ENCODE measurements at places on chromosomes 2 and 18.

GRCh38 chr18:74896390-74896991 lies 298.8 kb downstream of the ZNF407 start:
- DNase-seq = no peak

- DNase-seq = no peak
Measured at GRCh38 chr2:62526531-62527381, 20.8 kb upstream of the TMEM17 start.

- no peak for DNase-seq
Measured at GRCh38 chr2:97911922-97912575, 83.7 kb downstream of the TMEM131 start.

GRCh38 chr2:165594935-165595255 lies 125.4 kb downstream of the CSRNP3 start:
- DNase-seq = no peak

DNA sequence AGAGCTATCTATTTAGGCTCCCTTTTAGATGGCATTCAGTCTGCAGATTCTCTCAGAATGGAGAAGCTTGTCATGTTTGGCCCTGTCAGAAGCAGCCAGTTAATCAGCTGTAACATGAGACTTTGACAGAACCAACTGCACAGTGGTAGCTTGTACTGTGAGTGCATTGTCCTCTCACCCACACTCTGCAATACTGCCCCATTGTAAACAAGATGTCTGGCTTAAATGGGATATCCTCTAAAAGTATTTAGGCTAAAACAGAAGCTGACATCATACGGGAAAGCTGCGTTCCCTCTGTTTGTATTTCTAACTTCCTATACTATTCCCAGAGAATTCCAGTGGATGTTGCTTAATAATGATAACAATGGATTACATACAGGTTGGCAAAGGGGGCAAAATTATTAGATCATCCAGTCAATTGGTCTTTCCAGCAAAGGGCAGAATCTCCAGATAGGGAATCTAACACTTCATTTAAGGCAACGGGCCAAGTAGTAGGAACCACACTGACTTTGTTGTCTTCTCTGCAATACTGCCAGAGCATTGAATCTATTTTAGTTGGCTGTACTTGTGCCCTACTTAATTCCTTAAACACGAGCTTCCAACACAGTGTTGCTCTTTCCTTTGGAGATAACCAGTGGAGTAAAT lies 15.4 kb upstream of the STAT4 start:
- DNase-seq = no peak

GRCh38 chr2:174611854-174612253 lies 14.2 kb upstream of the WIPF1 start:
- DNase-seq = no peak

DNA sequence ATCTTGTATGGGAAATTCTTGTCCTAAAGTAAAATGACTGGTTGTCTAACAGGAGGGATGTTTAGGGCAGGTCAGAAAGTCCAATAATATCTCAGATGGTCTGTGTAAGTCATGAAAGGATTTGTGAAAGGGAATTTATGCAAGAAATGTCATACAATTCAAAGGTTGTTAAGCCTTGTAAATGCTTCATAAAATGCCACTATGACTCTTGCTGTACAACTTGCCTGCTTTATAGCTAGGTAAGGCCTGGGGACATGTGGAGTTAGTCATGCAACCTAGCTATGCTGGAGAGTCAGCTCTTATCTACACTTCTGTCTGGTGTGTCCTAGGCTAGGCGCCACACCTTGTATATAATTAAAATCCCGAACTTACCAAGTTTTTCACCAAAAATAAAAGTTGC lies 36.9 kb upstream of the VWA3B start:
- DNase-seq = no peak

DNA sequence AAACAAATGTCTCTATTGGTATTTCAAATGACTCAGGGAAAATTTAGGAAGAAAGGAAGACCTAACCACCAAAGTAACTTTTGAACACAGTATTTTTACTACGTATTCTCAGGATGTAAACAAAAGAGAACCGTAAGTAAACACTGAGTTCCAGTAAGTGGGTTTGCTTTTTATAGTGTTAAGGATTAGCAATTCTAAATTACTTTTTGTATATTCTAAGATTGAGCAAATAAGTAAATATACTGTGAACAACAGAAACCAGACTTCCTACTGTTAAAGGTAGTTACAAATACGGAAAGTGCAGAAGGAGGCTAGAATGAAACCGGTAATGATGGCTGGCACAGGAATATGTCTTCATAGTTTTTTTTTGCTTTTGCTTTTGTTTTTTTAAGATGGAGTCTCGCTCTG lies 31.5 kb downstream of the SESTD1 start:
- no peak for DNase-seq

DNA sequence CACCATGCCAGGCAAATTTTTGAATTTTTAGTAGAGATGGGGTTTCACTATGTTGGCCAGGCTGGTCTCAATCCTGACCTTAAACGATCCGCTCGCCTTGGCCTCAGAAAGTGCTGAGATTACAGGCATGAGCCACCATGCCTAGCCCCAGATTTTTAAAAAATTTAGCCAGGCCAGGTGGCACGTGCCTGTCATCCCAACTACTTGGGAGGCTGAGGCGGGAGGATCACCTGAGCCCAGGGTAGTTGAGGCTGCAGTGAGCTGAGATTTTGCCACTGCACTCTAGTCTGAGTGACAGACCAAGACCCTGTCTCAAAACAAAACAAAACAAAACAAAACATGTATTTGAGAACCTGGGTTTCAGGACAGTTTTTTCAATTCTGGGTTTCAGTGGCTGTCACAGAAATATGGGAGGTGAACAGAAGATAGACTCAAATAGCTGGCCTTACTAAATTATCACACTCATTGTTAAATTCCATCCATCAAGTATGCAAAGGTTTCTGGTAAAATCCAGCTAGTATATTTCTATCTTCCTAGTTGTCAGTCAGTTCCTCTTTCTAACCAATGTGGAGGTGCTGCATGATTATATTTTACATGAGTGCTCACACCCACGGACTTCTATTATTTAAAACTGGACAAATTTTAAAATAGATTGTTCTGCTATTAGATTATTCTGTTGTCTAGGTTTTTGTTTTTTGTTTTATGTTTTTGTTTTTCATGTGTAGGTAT lies 5.4 kb downstream of the ALPG start:
- no peak for DNase-seq

DNA sequence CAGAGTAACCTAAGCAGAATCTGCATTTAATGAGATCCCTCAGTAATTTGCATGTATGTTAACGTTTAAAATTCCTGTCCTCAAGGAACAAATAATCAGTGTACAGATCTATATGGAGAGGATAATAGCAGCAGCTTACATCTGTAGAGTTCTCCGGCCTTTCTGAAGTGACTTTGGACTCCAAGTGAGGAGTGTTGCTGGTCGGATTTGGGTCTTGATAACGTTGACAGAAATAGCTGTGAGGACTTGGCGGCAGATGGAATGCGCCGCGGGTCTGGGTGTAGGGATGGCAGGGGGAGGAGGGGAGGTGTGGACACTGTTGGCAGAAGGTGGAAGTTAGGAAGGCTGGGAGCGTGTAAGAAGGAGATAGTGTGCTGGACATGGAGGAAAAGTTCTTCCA lies 170.9 kb upstream of the GATA6 start:
- DNase-seq = no peak

DNA sequence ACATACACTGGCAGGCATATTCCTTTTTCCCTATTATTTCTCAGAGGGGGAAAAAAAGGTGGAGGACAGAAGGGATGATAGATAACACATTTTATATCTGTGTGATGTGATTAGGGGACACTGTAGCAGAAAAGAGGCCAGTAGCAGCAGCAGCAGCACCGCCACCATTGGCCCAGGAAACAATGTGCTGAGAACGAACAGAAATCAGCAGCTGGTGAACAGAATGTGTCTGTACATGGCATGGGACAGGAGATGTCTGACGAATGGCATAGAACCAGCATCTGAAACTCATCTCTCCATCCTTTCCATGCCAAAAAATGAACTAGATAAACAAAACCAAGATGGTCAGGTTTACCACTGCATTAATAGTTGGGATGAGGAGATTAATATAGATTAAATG lies 936.1 kb upstream of the ACVR2A start:
- DNase-seq = no peak

GRCh38 chr2:238947920-238948710 lies 100.2 kb downstream of the TWIST2 start:
- DNase-seq = peak; percentile 35

- peak; percentile 57 for DNase-seq
Measured at GRCh38 chr2:54457323-54458023, 1.3 kb downstream of the SPTBN1 start.

- DNase-seq = no peak
Measured at GRCh38 chr2:71526141-71526540, 72.8 kb downstream of the DYSF start.

GRCh38 chr2:30454571-30454970 lies 7.5 kb downstream of the LCLAT1 start:
- no peak for DNase-seq

DNA sequence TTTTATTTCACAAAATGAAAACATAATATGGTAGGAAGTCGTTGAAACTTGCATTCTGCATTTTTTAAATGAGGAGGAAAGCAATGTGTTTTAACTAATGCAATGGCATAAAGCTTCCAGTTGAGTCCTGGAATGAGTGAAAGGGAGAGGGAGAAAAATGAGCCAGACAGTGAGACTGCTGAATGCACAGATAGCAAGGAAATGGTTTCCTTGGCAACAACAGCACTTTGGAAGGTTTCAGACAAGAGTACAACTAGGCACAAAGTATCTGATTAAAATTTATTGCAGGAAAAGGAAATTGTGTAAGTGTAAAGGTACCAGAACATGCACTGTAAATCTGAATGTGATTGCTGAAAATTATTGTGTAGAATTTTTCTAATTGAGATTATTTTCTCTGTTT lies 320.1 kb upstream of the KYNU start:
- no peak for DNase-seq

GRCh38 chr18:11089931-11090715 lies 59.2 kb downstream of the PIEZO2 start:
- DNase-seq = no peak

DNA sequence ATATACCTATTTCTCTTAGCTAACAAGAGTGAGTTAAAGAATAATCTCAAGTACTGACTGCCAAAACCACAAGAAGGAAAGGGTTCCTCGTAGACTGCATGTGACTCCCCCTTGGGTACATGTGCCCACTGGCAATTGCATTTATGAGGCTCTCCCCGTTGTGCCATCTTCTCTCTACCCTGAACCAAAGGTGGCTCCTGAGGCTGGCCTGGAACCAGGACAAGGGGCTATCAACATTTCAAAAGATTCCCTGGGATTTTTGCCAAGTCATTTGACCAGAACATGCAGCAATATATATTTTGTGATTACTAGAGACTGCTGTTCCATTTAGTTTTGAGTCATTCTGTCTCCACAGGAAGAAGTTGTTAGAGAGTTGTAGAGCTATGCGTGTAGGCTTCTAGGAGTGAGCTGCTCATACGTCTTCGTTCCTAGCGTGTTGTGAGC lies 45.8 kb downstream of the LAMA3 start:
- DNase-seq = no peak

DNA sequence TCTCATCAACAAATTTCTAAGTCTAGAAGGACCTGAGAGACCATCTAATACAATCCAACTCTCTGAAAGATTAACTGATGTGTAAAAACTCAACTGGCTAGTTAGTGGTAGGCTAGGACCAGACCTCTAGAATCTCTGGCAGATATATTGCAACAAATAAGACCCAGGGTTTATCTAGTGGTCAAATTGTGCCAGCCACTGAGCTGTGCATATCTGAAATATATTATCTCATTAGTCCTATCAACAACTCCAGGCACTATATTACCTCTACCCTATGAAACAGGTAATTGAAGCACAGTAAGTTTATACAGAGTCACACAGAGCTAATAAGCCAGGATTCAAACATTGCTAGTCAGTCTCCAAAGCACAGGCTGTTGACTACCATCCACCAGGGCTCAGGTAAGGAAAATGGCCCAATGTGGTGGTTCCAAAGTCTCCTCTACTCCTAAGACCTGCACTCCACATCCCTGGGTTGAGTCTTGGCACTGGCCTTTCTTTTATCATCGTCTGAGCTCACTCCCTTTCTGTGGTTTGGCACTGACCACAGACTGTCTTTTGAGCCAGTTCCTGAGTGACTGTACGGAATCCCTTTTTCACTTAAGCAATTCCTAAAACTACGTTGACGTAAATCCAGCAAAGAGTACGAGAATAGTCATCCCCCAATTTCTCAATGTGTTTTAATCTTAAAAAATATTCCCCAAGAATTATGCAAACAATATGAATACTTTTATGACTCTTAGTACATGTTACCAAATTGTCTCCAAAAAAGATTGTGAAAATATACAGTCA lies 11.9 kb upstream of the PID1 start:
- no peak for DNase-seq

- DNase-seq = no peak
Measured at GRCh38 chr2:149084924-149085795, 46.7 kb downstream of the LYPD6B start.

DNA sequence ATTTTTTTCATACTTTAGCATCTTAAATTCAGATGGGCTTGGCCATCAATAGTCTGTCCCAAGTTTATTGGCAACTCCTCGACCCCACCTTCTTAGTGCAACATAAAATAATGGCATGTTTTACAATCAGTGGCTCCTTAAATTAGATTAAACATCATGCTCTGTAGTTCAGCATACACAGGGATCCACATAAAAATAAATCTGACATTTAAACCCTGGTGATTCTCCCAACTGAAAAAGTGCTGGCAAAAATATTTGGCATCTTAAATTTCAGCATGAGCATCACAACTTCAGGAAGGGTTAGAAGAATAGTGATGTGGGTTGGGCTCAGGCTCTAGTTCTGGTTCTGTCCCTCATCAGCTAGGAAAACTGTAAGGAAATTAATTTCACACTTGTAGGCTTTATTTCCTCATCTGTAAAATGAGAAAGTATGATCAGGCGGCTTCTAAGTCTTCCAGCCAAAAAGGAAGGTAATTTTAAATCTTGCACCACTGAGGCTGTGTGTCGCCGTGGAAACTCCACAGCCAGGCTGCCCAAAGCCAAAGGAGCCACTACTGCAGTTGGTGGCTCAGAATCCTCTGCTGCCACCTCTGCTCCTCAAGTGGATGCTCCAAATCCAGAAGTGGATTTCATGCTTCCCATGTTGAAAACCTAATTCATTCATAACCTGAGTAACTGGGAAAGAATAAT lies 17.6 kb upstream of the EPG5 start:
- DNase-seq = no peak

GRCh38 chr2:220847006-220847405 lies 725.1 kb downstream of the EPHA4 start:
- DNase-seq = no peak

- no peak for DNase-seq
Measured at GRCh38 chr2:209468846-209469245, 45.0 kb downstream of the MAP2 start.

DNA sequence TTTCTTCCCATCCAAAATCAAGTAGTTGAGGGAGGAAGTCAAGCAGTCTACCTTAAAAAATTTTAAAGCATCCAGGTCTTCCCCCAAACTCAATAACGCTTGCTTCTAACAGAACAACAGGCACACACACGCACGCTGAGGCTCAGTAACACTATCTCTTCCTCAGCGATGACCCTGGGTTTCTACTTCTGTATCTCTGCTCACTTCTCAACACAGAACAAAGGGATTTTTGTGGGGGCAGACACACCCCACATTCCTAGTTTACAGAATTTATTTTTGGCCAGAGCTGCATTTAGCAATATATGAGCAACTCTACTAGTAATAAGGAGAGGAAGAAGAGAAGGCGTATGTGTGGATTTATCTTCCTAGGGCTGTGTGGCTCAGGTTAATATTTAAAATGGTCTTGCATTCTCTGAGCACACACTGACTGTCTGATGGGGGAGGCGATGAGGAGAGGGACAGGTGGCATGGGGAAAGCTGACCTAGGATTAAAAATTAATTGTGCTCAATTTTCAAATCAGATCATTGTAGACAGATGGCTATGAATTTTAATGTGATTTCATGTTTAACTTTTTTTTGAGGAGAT lies 71.3 kb upstream of the PPM1B start:
- no peak for DNase-seq

GRCh38 chr2:208034503-208035140 lies 9.3 kb upstream of the PLEKHM3 start:
- DNase-seq = no peak

Measured in activated CD8-positive, alpha-beta memory T cell treated with anti-CD3 and anti-CD28 coated beads, Interleukin-2, amount 50 U/mL, for 48 hours (primary cell).